ENCODE measurements at places on chromosomes 5 and 9. TPM values are rescaled to one million over a fixed set of nuclear protein-coding genes. Genes with fewer than 3 reads are reported as not detected.
A peak's percentile ranks its signal among the peaks of the same experiment; 100 is the strongest.

The CTSV gene
- total RNA-seq = 6.0 TPM

The CHSY3 gene
- total RNA-seq = 1.5 TPM

The HRCT1 gene
- not detected for total RNA-seq

The CNTRL gene
- 14.4 TPM for total RNA-seq

The PDGFRB gene
- total RNA-seq = 4.0 TPM

The UBE2QL1 gene
- not detected for total RNA-seq

The CFAP157 gene
- not detected for total RNA-seq

The RFX3 gene
- total RNA-seq = 2.7 TPM

The GBGT1 gene
- total RNA-seq = not detected

The PCSK5 gene
- total RNA-seq = 0.55 TPM

The IL17B gene
- total RNA-seq = 0.32 TPM

DNA sequence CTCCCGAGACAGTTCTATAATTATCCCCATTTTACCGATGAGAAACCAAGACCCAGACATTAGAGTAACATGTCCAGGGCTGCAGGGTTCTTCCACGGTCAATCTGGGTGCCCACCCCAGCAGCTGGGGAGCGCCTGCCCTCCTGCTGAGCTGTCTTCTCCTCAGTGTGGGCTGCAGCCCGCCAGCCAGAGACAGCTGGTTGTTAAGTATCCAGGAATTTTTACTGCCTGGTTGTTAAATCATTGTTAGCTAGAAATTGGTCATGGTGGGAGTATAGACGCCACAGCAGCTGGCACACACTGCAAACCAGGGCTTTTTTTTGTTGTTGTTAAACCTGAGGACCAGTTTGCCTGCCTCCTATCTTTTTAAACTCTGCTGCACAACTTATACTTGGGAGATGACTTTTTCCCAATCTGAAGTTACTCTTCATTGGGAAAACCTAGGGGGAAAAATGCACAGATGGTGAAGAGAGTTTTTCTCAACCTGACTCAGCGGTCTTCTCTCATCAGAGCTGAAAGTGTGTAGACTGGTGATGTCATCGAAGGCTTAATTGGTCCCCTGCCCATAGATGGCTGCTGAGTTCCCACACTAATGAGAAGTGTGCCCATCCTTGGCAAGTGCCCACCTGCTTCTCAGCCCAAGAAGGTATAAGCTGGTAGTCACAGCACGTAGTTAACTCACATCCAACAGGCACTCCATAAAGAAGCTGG is 208.6 kb downstream of the DRD1 start:
- no peaks in the 10 kb centered on the region for H3K4me1 ChIP-seq
- no peak for DNase-seq
- H3K36me3 ChIP-seq = no peaks in the 10 kb centered on the region
- no peak overlapping the region for H3K27ac ChIP-seq

GRCh38 chr9:108549184-108549583 is 306.6 kb downstream of the ACTL7B start:
- no peaks in the 10 kb centered on the region for H3K4me1 ChIP-seq
- DNase-seq = no peak
- H3K27me3 ChIP-seq = peaks cover 4% of the 10 kb centered on the region
- H3K36me3 ChIP-seq = no peaks in the 10 kb centered on the region
- H3K27ac ChIP-seq = no peak overlapping the region

GRCh38 chr9:130451004-130451390 is 6.2 kb downstream of the ASS1 start:
- no peaks in the 10 kb centered on the region for H3K27me3 ChIP-seq
- DNase-seq = no peak

DNA sequence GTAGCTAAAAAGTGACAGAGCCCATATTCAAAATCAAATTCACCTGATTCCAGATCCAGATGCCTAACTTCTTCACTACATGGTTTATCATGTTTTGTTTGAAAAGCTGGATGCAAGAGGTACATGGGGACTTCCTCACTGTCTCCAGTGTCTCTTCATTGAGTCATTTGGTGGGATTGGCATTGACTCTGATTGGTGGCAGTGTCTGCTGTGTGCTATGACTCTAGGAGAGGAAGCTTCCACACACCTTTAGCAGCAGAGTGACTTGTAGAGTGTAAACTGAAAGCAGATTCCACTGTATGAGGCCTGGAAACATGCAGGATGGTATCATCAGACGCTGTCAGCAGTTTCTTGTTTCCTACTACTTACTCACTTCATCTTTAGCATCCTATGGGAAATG is 250.9 kb upstream of the SEMA6A start:
- no peak overlapping the region for H3K27ac ChIP-seq
- peaks cover 12% of the 10 kb centered on the region for H3K4me1 ChIP-seq
- DNase-seq = no peak
- H3K36me3 ChIP-seq = no peaks in the 10 kb centered on the region

- no peaks in the 10 kb centered on the region for H3K4me1 ChIP-seq
- DNase-seq = no peak
- H3K27ac ChIP-seq = no peak overlapping the region
- H3K36me3 ChIP-seq = no peaks in the 10 kb centered on the region
- no peaks in the 10 kb centered on the region for H3K27me3 ChIP-seq
Observed at GRCh38 chr5:53970475-53970874, 339.9 kb downstream of the ARL15 start.

DNA sequence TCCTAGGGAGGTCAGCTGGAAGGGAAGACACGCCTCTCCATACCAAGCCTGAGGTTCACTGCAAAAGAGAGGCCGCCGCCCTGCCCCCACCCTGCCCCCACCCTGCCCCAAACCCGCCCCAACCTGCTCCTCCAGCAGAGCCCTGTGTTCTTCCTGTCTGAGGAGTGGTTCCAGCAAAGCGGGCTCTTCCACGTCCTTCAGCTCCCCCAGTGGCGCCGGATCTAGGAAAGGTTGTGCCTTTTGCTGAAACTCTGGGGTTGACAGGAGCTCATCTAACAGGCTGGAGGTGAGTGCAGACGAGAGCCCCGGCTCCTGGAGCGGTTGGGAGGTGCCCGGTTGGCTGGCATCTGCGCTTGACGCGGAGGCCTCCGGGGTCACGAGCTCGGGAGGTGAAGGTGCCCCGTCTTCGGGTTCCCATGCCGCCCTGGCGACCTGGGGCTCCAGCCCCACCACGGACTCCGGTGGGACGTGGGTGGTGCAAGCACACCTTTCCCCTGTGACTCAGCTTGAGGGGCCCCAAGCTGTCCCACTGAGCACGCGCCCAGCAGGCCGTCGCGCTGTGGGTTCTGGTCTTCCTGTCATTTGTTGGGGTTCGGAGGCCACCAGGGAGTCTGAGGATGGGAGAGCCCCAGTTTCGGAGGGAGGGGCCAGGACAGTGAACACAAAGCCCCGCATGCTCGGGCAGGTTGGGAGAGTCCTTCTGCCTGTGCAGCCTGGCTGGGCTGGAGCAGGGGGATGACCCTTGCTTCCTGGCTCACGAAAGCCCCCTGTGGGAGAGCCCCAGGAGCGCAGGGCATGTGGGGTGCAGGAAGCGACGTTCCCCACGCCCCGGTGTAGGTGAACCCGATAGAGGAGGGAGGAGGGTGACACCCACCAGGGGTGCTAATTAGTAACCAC is 1467.1 kb downstream of the FOXD4L5 start:
- H3K4me1 ChIP-seq = no peaks in the 10 kb centered on the region
- H3K27ac ChIP-seq = no peak overlapping the region
- no peak overlapping the region for H3K4me3 ChIP-seq
- no peaks in the 10 kb centered on the region for H3K27me3 ChIP-seq
- H3K36me3 ChIP-seq = no peaks in the 10 kb centered on the region

DNA sequence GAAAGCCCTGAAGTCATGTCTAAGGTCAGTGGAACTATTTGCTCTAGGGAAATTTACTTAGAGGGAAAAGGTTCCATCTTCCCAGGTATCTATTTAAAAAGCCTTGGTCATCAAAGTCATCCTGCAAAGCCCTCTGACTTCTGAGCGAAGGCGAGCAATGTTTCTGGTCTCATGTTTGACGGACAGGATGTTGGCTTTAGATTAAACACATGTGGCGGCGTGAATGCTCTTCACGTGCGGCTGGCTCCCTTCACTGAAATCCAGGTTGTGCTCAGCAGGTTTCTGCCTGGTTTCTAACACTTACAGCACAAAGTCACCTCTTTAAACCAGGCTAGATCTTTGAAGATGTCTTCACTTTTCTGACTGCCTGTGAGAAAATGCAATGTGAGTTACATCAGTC is 5.7 kb upstream of the ZBTB34 start:
- peak; percentile 39 for DNase-seq
- H3K4me1 ChIP-seq = peaks cover 32% of the 10 kb centered on the region
- no peak overlapping the region for H3K4me3 ChIP-seq
- no peaks in the 10 kb centered on the region for H3K36me3 ChIP-seq

GRCh38 chr9:128372784-128373183 is 1.6 kb downstream of the URM1 start:
- peak overlapping the region; percentile 92 for H3K4me3 ChIP-seq
- no peak for DNase-seq
- H3K27me3 ChIP-seq = peaks cover 3% of the 10 kb centered on the region
- no peak overlapping the region for H3K27ac ChIP-seq
- peaks cover 3% of the 10 kb centered on the region for H3K36me3 ChIP-seq
- H3K4me1 ChIP-seq = peaks cover 15% of the 10 kb centered on the region

GRCh38 chr9:6977761-6978160 is 220.0 kb downstream of the KDM4C start:
- peaks cover 17% of the 10 kb centered on the region for H3K4me1 ChIP-seq
- DNase-seq = no peak
- H3K4me3 ChIP-seq = no peak overlapping the region
- peaks cover 2% of the 10 kb centered on the region for H3K36me3 ChIP-seq

GRCh38 chr5:1312206-1312605 is 17.3 kb upstream of the TERT start:
- H3K4me1 ChIP-seq = peaks cover 20% of the 10 kb centered on the region
- no peak for DNase-seq
- no peak overlapping the region for H3K27ac ChIP-seq
- no peak overlapping the region for H3K4me3 ChIP-seq
- no peaks in the 10 kb centered on the region for H3K36me3 ChIP-seq

GRCh38 chr9:132036521-132036920 is 43.1 kb downstream of the MED27 start:
- no peaks in the 10 kb centered on the region for H3K27me3 ChIP-seq
- DNase-seq = no peak
- H3K4me3 ChIP-seq = no peak overlapping the region
- no peak overlapping the region for H3K27ac ChIP-seq
- H3K4me1 ChIP-seq = peaks cover 17% of the 10 kb centered on the region
- no peaks in the 10 kb centered on the region for H3K36me3 ChIP-seq

DNA sequence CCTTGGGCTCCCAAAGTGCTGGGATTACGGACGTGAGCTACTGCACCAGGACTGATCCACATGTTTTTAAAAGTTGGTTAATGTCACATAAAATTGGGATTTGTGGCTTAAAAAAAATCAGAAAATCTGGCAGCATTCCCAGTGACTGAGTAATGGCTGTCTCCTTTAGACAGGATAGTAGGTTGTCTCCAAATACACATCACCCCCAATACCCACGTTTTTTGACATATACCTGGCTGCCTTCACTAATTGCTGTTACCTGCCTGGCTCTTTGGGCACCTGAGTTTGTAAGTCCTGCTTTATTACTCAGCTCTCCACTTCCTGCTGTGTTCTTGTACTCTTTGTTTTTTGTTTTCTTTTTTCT is 84.8 kb downstream of the KDM4C start:
- H3K4me1 ChIP-seq = peaks cover 23% of the 10 kb centered on the region
- no peak overlapping the region for H3K4me3 ChIP-seq
- no peak for DNase-seq
- no peak overlapping the region for H3K27ac ChIP-seq

- no peak overlapping the region for H3K27ac ChIP-seq
- no peaks in the 10 kb centered on the region for H3K36me3 ChIP-seq
- no peak overlapping the region for H3K4me3 ChIP-seq
- H3K27me3 ChIP-seq = no peaks in the 10 kb centered on the region
Observed at GRCh38 chr9:88270413-88270812, 117.8 kb upstream of the SPIN1 start.

DNA sequence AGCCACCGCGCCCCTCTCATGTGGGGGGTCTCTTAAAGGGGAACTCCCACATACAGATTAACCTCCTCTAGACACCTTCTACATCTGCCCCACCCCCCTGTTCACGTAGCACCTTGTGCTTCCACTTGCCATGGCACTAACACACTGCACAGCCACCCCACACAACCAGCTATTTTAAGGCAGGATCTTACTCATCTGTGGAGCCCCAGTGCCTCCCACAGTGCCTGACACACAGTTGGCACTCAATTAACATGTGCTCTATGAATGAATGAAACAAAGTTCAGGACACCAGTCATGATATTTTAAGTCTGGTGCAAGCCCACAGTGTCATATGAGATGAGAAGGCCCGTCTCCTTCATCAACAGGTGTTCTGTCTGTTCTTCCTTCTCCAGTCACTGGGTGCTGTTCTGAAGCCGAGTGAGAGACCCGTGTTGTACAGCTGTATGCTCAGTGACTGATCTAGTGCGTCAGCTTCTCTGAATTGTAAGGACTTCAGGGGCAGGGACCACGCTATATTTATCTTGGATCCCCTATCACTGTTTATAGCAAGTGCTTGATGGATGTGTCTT is 149.1 kb downstream of the TLE1 start:
- H3K27me3 ChIP-seq = no peaks in the 10 kb centered on the region
- H3K4me1 ChIP-seq = peaks cover 39% of the 10 kb centered on the region
- no peak for DNase-seq
- H3K4me3 ChIP-seq = no peak overlapping the region
- H3K27ac ChIP-seq = no peak overlapping the region
- no peaks in the 10 kb centered on the region for H3K36me3 ChIP-seq

GRCh38 chr9:8960254-8960653 is 1160.7 kb upstream of the DMAC1 start:
- no peak for DNase-seq
- peaks cover 46% of the 10 kb centered on the region for H3K4me1 ChIP-seq
- peak overlapping the region; percentile 80 for H3K27ac ChIP-seq
- H3K36me3 ChIP-seq = no peaks in the 10 kb centered on the region
- H3K4me3 ChIP-seq = no peak overlapping the region
